ENCODE measurements at places on chromosomes 3 and 15.

GRCh38 chr3:161275919-161276318 is 54.8 kb downstream of the NMD3 start:
- DNase-seq = no peak

DNA sequence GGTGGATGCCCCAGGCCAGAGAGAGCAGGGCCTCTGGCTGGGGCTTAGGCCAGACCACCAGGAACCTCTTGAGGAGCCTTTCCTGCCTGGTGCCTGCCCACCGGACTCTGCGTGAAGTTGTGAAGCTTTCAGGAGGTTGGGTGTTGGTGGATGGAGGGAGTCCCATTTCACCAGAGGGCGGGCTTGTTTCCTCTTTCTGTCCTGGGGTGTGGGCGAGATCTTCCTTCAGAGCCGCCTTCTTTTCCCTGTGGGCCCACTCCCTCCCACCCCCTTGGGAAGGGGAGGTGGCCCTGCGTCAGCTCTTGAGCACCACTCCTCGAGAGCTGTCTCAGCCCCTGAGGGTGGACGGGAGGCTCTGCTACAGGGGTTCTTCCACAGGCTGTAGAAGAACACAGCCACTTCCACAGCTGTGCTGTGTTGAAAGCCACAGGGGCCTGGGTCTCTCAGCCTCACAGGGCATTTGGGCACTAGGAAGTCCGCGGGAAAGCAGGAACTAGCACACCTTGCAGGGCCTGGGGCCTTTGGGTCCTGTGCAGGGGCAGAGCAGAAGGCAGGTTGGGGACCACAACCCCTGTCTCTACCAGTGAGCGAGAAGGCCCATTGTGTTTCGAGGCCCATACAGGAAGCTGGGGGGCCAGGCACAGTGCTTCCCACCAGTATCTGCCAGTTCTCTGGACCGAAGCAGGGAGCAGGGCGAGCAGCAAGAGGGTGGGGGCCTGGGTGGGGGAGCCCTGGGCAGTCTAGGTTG is 2.1 kb downstream of the AMIGO3 start:
- DNase-seq = peak; percentile 84

DNA sequence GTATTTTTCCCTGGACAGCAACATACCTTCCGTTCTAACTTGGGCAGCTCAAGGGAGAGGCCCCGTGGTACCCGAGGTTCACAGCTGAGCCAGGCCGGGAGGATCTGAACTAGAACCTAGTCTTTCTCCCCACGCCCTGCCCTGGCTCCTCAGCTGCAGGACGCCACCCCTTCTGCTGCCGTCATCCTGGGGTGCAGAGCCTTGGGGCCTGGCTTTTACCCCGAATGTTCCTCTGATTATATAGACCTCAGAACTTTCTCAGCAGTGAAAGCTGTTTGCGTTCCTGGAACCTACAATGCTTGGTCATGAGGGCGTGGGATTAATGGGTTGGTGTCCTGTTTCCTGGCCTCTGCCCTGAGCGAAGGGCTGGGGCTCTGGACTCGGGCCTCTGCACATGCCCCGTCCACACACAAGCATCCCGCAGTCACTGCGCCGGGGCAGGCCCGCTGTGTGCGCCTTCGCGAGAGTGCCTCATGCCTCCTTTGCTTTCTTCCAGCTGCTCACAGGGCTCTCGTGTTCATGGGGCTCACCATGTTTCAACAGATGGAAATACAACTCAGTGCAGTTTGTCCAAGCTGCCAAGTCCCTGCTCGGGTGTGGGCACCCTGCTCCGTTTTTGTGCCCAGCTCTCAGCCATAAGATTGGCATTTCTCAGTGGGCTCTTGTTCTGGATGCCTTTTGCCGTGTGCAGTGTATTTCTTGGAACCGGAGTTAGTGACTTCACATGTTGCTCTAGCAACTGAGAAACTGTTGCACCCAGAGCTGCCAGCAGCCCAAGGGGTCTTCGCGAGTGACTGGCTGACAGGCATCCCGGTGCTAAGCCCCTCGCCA is 20.4 kb downstream of the SYNM start:
- DNase-seq = no peak

- no peak for DNase-seq
These were observed 229.0 kb downstream of the OXSM start for GRCh38 chr3:26018889-26019288.

GRCh38 chr3:192273697-192274010 is 453.7 kb downstream of the FGF12 start:
- DNase-seq = no peak

- no peak for DNase-seq
These were observed 18.7 kb upstream of the FOXP1 start for GRCh38 chr3:71602256-71602655.

- DNase-seq = no peak
These were observed 82.6 kb downstream of the TGFBR2 start for GRCh38 chr3:30688776-30689641.

- DNase-seq = no peak
These were observed 565 bp downstream of the MANF start for GRCh38 chr3:51385621-51386091.

DNA sequence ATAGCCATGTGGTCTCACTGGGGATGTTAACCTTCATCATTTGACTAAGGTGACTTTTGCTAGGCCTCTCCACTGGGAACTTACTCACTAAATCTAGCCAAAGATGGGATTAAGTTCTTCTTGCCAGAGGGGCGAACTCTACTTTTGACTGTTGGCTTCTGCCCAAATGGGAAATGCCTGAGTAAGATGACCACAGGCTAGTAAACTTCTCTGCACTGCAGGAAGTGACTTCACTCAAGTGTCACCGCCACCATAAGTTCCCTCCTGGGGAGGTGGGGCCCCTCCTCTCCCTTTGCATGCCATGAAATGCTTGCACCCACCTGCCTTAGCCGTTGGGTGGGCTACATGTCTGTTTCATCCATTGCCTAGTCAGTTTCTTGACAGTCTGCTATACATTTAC is 388.3 kb downstream of the FEZF2 start:
- DNase-seq = no peak

GRCh38 chr3:59189526-59189925 is 139.7 kb upstream of the CFAP20DC start:
- DNase-seq = no peak

DNA sequence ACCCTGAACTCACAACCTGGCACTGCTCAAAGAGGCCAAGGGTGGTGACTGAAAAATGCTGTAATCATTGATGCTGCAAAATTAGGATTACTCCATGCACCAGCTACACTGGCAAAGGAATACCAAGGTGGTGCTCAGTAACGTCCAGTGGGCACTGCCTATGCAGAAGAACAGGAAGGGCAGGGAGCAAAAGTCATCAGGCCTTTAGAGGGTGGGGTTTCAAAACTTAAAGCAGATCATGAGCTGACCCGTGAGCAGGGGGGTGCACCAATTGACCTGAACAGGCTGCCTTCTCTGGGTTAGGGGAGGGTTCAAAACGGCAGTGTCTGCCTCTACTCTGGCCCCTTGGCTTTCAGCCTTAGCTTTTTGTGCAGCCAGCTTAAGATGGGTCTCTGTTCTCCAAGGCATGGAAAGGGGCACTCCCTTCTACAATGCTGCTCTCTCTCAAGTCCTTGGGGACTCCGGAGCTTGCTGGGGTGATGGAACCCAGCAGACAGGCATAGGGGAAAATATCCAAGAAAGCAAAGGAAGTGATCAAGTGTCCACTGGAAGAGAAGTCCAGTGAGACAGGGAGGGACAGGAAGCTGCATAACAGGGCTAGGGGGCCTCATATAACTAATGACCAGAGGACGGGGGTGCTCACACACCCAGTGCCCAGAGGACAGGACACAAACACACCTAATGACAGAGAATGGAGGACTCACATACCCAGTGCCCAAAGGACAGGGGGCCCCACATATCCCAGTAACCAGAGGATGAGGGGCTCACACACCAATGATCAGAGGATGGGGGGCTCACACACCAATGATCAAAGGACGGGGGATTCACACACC is 11.4 kb downstream of the RAB6B start:
- DNase-seq = peak; percentile 54

Data from vagina (tissue), 2 donors.